ENCODE measurements at places on chromosomes 3 and 15. TPM values are rescaled to one million over a fixed set of nuclear protein-coding genes. Genes with fewer than 3 reads are reported as not detected.

GRCh38 chr15:38945551-38946298 is 381.1 kb upstream of the RASGRP1 start:
- DNase-seq: no peak

Gene MKRN3
- 0.81 TPM for total RNA-seq

GRCh38 chr3:187000711-187001151 is 70.4 kb downstream of the ST6GAL1 start:
- DNase-seq: peak; percentile 68

Gene PRTG
- total RNA-seq: 0.04 TPM

Gene CLSTN2
- total RNA-seq: 3.6 TPM

- DNase-seq: no peak
These were observed 24.3 kb downstream of the THBS1 start for GRCh38 chr15:39605146-39605545.

Measured in lower leg skin (tissue), 4 donors.